ENCODE measurements at places on chromosomes 13 and 19. TPM values are rescaled to one million over a fixed set of nuclear protein-coding genes. Genes with fewer than 3 reads are reported as not detected.

GRCh38 chr19:10600149-10600548, 13.0 kb upstream of the AP1M2 start:
- H3K4me1 ChIP-seq, result peaks cover 34% of the 10 kb centered on the region
- H3K27me3 ChIP-seq, result no peaks in the 10 kb centered on the region
- DNase-seq, result no peak
- no peak overlapping the region for H3K4me3 ChIP-seq
- no peaks in the 10 kb centered on the region for H3K36me3 ChIP-seq

DNA sequence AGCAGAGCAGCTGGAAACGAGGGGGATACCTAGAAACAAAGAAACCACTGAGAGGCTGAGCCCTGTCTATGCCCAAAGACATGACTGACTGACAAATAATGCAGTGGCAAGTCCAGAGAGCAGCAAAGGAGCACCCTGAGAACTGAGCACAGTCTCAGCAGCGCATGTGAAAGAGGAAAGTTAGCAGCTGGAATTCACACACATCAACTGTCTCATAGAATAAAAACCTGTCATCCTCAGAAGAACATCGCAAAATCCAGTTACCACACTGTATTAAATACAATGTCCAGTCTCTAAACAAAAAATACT, 24.1 kb upstream of the DLEU7 start:
- H3K27ac ChIP-seq, result no peak overlapping the region
- no peaks in the 10 kb centered on the region for H3K36me3 ChIP-seq
- no peak for DNase-seq
- no peaks in the 10 kb centered on the region for H3K4me1 ChIP-seq
- peaks cover 14% of the 10 kb centered on the region for H3K27me3 ChIP-seq

- DNase-seq, result peak; percentile 56
- peak overlapping the region; percentile 22 for H3K27ac ChIP-seq
- H3K27me3 ChIP-seq, result no peaks in the 10 kb centered on the region
- peak overlapping the region; percentile 36 for H3K4me3 ChIP-seq
- peaks cover 2% of the 10 kb centered on the region for H3K36me3 ChIP-seq
- peaks cover 39% of the 10 kb centered on the region for H3K4me1 ChIP-seq
Measured at GRCh38 chr19:1264801-1265614, 4.1 kb upstream of the CIRBP start.

DNA sequence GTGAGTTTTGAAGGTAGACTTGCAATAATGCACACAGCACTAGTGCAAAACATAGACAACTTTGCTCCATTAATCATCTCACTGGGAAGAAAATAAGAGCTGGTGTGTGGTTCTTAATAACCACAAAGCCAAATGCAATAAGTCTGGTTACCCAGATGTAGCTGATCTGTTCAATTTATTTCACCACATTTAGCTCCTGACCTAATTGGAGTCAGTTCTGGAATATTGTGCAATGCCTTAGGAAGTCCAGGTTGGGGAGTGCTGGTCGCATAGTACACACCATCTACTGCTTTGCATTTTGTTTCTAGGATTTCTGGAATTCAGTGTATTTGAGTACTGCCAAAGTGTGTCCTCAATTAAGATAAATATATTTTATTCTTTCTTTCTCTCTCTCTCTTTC, 483.3 kb upstream of the SPRY2 start:
- H3K27me3 ChIP-seq, result no peaks in the 10 kb centered on the region
- no peak overlapping the region for H3K4me3 ChIP-seq
- H3K4me1 ChIP-seq, result no peaks in the 10 kb centered on the region
- no peak overlapping the region for H3K27ac ChIP-seq
- no peak for DNase-seq
- H3K36me3 ChIP-seq, result no peaks in the 10 kb centered on the region

The LCP1 gene
- total RNA-seq, result 1,356 TPM

The PABPC3 gene
- total RNA-seq, result not detected

The SH2D3A gene
- 17.8 TPM for total RNA-seq
